ENCODE measurements at places on chromosomes 3 and 15. TPM values are rescaled to one million over a fixed set of nuclear protein-coding genes. Genes with fewer than 3 reads are reported as not detected.

GRCh38 chr3:48678056-48678455 is 7.7 kb downstream of the NCKIPSD start:
- H3K36me3 ChIP-seq, result peaks cover 64% of the 10 kb centered on the region
- no peaks in the 10 kb centered on the region for H3K27me3 ChIP-seq
- H3K27ac ChIP-seq, result peak overlapping the region; percentile 4
- H3K4me1 ChIP-seq, result peaks cover 8% of the 10 kb centered on the region
- DNase-seq, result no peak

DNA sequence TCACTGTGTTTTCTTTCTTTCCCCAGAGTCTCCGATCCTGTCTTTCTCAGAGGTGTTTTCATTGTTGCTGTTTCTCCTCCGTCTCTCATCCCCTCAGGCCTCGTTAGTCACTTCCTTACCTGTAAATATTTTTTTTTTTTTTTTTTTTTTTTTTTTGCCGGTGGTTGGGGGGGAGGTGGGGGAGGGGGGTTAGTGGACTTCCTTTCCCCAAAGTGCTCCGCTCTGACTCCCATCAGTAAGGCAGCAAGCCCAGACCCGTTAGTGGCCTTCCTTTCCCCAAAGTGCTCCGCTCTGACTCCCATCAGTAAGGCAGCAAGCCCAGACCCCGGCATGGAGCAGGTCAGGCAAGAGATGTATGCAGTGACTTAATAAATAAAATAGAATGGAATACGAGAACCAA is 97.1 kb upstream of the TNFAIP8L3 start:
- no peak for DNase-seq
- no peak overlapping the region for H3K4me3 ChIP-seq
- H3K4me1 ChIP-seq, result no peaks in the 10 kb centered on the region
- H3K27ac ChIP-seq, result no peak overlapping the region
- peaks cover 26% of the 10 kb centered on the region for H3K27me3 ChIP-seq

- DNase-seq, result no peak
- no peak overlapping the region for H3K4me3 ChIP-seq
- no peak overlapping the region for H3K27ac ChIP-seq
- no peaks in the 10 kb centered on the region for H3K27me3 ChIP-seq
These were observed 84.7 kb downstream of the OPA1 start for GRCh38 chr3:193677734-193678133.

- no peak overlapping the region for H3K27ac ChIP-seq
- no peak for DNase-seq
- H3K4me1 ChIP-seq, result no peaks in the 10 kb centered on the region
- no peak overlapping the region for H3K4me3 ChIP-seq
These were observed 127.6 kb downstream of the SOX2 start for GRCh38 chr3:181839039-181839915.

The ZNF501 gene
- 1.4 TPM for total RNA-seq

GRCh38 chr15:93897377-93897776 is 334.0 kb upstream of the MCTP2 start:
- H3K27me3 ChIP-seq, result no peaks in the 10 kb centered on the region
- no peak overlapping the region for H3K27ac ChIP-seq
- H3K4me1 ChIP-seq, result no peaks in the 10 kb centered on the region
- no peaks in the 10 kb centered on the region for H3K36me3 ChIP-seq
- DNase-seq, result no peak

- DNase-seq, result no peak
- H3K4me1 ChIP-seq, result no peaks in the 10 kb centered on the region
- H3K27ac ChIP-seq, result no peak overlapping the region
- peaks cover 4% of the 10 kb centered on the region for H3K27me3 ChIP-seq
- H3K36me3 ChIP-seq, result no peaks in the 10 kb centered on the region
These were observed 40.6 kb downstream of the SLC9C1 start for GRCh38 chr3:112253301-112253971.

The SMAD3 gene
- 61.6 TPM for total RNA-seq

The C3orf85 gene
- not detected for total RNA-seq

The CPN2 gene
- total RNA-seq, result not detected

The SMCO1 gene
- total RNA-seq, result not detected

GRCh38 chr3:72769758-72770540 is 78.3 kb downstream of the SHQ1 start:
- no peak overlapping the region for H3K4me3 ChIP-seq
- H3K27ac ChIP-seq, result no peak overlapping the region
- no peaks in the 10 kb centered on the region for H3K27me3 ChIP-seq

The GPR27 gene
- 1.0 TPM for total RNA-seq

DNA sequence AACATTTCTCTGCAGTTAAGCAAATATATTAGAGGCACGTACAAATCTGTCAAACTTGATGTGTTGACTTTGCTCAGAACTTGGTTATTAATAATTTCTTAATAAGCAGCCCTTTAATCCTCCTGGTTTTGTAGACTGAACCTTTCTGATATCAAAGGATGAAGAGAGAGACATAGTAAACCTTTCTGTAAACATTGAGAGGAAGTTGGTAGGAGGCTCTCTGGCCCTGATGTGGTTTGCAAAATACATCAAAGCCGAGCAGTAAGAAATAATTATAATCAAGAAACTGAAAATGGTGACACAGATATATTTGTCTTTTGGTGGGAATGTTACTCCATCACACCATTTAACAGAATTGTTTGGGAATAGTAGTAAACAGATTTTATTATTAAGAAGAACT is 111.9 kb downstream of the OXSM start:
- H3K36me3 ChIP-seq, result no peaks in the 10 kb centered on the region
- H3K27me3 ChIP-seq, result peaks cover 4% of the 10 kb centered on the region
- DNase-seq, result no peak

- DNase-seq, result no peak
- H3K4me1 ChIP-seq, result no peaks in the 10 kb centered on the region
- H3K36me3 ChIP-seq, result no peaks in the 10 kb centered on the region
- H3K4me3 ChIP-seq, result no peak overlapping the region
- H3K27me3 ChIP-seq, result peaks cover 27% of the 10 kb centered on the region
These were observed 15.8 kb upstream of the NSMCE3 start for GRCh38 chr15:29285386-29285785.

DNA sequence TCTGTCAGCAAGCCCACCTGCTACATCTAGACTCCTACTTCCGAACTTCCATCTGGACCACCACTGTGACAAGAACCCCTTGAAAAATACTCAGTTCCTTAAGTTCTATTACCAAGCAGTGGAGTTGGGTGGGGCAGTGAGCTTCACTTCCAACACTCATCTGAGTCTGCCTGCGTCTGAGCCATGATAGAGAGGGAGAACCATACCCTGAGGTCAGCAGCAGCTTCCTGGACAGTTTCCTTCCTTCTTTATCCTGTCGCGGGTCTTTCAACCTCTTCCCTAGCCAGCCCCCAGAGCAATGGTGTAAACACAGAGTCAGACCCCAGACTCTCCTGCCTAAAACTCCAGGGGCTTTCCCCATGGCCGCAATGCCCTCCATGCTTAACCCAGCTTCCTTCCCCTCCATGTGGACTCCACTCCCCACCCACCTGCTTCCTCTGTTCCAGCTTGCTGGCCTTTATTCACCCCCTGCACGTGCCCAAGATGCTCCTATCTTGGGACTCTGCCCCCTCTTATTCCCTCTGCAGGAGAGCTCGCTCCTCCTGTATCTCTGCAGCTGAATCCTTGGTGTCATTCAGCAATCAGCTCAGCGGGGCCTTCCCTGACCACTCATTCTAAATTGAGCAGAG is 211.2 kb downstream of the SHQ1 start:
- H3K36me3 ChIP-seq, result no peaks in the 10 kb centered on the region
- H3K27me3 ChIP-seq, result no peaks in the 10 kb centered on the region
- no peak for DNase-seq
- H3K27ac ChIP-seq, result no peak overlapping the region
- H3K4me3 ChIP-seq, result no peak overlapping the region

DNA sequence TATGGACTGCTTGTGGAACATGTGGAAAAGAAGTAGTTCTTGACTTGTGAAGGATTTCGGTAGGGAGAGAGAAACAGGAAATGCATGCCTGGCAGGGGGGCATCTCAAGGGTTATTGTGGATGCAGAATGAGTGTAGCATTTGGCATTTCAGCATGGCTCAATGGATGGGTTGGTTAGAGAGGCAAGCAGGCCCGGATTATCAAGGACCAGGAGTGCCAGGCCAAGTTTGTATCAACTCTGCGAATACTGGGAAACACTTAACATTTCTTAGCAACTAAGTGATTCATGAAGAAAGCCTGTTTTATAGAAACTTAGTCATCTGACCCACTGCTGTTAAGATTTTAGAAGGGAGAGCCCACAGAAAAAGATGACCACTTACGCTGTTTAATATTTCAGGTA is 33.6 kb downstream of the KIF15 start:
- H3K4me3 ChIP-seq, result no peak overlapping the region
- H3K27ac ChIP-seq, result no peak overlapping the region
- H3K27me3 ChIP-seq, result no peaks in the 10 kb centered on the region
- no peak for DNase-seq

The PPP4R2 gene
- 105 TPM for total RNA-seq

DNA sequence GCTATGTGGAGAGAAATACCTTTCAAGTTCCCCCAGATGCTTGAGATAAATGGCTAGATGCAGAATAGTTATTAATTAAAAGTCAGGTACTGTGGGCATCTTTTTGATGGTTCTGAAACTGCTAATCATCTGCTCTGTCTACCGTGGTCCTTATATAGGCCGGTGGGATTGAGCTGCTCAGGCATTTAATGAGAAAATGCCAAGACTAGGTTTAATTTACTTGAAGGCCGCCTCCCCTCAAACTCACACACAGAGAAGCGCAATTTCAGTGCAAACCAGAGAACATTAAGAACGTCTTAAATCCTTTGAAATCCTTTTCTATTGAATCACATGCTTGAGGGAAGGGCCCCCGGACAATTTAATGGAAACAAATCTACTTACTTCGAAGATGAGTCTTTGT is 136.4 kb upstream of the CRBN start:
- no peaks in the 10 kb centered on the region for H3K4me1 ChIP-seq
- no peak overlapping the region for H3K4me3 ChIP-seq
- no peaks in the 10 kb centered on the region for H3K36me3 ChIP-seq
- no peak overlapping the region for H3K27ac ChIP-seq
- no peaks in the 10 kb centered on the region for H3K27me3 ChIP-seq

DNA sequence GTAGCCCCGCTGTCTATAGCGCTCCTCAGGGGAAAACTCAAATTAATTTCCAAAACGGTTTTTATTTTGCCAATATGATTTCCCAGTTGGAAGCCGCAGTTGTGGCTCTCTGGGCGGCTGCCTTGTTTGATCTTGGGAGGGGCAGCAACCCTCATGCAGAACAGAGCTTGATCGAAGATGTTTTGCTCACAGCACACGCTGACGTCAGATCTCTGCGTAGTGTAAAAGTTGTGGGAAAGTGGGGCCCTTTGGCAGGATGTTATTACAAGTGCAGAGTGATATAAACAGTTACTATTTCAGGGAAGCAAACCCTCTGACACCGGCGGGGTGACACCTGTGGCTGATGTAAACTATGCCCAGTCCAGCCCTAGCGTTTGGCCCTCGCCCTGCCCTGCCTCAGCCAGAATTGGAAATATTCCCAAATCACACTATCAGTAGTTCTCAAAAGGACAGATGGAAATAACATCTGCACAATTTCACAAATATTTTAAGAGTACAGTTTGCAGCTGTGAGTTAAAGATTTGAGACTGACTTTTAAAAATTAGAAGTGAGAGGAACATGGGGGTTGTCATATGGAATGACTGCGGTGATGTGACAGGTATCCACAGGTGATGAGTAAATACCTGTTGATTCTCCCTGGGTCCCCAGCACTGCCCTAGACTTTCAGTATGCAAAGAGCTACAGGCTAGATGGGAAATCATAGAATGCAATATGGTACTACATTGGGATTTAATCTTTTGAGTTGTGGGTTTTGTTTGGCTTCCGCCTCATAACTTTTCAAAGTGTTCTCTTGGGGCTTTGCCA is 1.7 kb downstream of the SYNM start:
- no peaks in the 10 kb centered on the region for H3K36me3 ChIP-seq
- peak overlapping the region; percentile 36 for H3K27ac ChIP-seq
- peak overlapping the region; percentile 75 for H3K4me3 ChIP-seq
- peaks cover 35% of the 10 kb centered on the region for H3K27me3 ChIP-seq

The EIF2B5 gene
- total RNA-seq, result 72.2 TPM

The NPAP1 gene
- total RNA-seq, result not detected

DNA sequence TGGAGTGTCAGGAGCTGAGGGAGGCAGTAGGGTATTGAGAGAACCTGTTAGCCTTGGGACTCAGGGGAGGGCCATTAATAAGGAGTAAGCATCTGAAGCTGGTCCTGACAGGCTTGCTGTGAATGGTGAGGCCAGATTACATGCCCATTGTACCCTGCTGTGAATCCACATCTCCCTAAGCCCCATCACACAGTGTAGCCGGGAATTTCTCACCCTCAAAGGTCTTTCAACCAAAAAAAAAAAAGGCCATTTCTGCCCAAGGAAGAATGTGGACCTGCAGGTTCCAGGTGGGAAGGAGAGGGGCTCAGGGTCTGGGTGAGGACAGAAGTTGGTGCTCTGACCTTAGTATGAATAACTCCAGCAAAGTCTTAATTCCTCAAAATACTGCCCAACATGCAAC is 37.2 kb downstream of the MAGEF1 start:
- H3K27ac ChIP-seq, result no peak overlapping the region
- H3K27me3 ChIP-seq, result peaks cover 19% of the 10 kb centered on the region
- no peaks in the 10 kb centered on the region for H3K36me3 ChIP-seq
- DNase-seq, result no peak

The DCLK3 gene
- not detected for total RNA-seq

DNA sequence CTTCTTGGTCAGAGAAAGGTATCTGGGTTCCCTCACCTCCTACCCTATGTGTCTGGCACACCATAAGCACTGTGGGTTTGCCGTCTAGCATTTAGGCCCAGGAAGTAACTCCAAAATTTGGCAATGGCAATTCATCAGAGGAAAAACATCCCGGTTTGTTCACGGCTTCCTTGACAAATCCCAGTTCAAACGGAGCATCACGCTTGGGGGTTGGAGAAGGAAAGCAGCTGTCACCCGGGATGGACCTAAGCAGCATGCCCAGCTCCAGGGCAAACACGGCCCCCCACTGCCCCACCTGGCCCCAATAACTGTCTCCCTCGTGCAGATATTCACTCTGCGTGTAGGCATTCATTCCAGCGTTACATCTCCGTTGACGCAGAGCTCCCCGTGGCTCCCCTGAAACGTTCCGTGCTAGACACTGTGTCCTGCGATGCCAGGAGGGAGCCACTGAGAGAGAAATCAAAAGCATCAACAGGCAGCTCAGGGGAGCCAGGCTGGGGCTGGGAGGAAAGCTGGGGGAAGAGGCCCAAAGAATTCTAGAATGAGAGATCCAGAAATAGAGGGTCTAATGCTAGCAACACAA is 41.4 kb downstream of the NTRK3 start:
- H3K4me1 ChIP-seq, result no peaks in the 10 kb centered on the region
- no peak for DNase-seq
- no peaks in the 10 kb centered on the region for H3K36me3 ChIP-seq
- peaks cover under 1% of the 10 kb centered on the region for H3K27me3 ChIP-seq

DNA sequence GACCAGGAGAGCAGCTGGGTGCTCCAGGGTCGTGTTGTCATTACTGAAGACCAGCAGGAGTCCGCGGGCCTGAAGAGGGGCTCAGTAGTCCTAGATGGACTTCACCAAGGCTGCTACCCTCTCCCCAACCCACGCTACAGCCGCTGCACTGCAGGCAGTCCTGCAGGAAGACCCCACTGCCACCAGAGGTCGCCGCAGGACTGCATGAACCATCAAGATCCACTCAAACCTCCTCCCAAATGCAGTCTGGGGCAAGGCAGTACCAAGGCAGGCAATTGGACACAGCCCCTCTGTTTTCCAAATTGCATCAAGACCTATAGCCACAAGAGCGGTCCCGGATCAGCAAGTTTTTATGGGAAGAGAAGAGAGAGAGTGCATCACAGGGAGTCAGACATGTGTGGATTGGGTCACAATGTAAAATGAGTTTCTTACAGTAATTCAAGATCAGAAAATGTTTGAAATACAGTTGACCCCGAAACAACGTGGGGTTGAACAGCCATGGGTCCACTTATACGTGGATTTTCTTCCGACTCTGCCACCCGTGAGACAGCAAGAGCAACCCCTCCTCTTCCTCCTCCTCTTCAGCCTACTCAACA is 46.7 kb downstream of the DZIP1L start:
- H3K27me3 ChIP-seq, result peaks cover 23% of the 10 kb centered on the region
- peak; percentile 93 for DNase-seq
- H3K36me3 ChIP-seq, result no peaks in the 10 kb centered on the region
- no peak overlapping the region for H3K4me3 ChIP-seq
